Stimulated activated CD8-positive, alpha-beta memory T cell treated with anti-CD3 and anti-CD28 coated beads, Interleukin-4, amount 100 ng/mL, for 48 hours (primary cell): ENCODE measurements at places on chromosomes 1 and 21.

GRCh38 chr1:209106237-209106741 lies 477.2 kb upstream of the CAMK1G start:
- DNase-seq, result no peak

DNA sequence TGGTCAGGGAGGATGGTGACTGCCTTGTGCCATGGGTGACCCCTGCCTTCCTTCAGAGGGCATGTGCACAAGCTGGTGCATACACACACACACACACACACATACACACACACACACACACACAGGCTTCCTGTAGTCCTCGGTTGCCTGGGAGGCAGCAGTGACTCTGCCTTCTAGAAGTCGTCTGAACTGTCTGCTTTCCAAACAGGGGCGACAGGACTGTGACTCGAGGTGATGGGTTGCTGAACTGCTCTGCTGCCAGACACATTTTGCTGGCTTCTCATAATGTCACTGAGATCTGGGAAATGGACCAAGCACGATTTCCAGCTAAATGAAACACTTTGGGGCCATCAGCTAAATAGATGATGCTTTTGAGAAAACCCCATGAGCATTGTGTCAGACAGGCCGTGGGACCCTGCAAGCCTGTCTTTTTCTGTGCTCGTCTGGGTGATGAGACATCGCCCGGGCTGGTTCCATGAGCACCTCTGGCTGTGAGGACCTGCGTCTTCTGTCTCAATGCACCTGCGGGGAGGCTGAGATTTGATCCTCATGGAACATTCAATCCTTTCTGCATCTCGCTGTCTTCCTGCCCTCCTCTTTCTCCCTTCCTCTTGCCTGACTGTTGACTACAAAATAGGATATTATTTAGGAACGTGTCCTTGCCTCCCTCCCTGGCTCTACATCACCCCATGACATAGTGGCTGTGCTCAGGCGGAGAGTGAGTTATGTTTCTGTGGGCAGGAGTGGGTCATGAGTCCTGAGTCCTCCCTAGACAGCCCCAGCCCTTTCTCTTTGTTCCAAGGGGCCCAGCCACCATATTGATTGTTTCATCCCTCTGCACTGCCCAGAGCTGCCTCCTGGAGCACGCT lies 436.8 kb downstream of the CAMTA1 start:
- no peak for DNase-seq

GRCh38 chr1:3763351-3764125 lies 9.0 kb upstream of the SMIM1 start:
- DNase-seq, result no peak

GRCh38 chr1:78236716-78237115 lies 190.9 kb downstream of the GIPC2 start:
- DNase-seq, result no peak

DNA sequence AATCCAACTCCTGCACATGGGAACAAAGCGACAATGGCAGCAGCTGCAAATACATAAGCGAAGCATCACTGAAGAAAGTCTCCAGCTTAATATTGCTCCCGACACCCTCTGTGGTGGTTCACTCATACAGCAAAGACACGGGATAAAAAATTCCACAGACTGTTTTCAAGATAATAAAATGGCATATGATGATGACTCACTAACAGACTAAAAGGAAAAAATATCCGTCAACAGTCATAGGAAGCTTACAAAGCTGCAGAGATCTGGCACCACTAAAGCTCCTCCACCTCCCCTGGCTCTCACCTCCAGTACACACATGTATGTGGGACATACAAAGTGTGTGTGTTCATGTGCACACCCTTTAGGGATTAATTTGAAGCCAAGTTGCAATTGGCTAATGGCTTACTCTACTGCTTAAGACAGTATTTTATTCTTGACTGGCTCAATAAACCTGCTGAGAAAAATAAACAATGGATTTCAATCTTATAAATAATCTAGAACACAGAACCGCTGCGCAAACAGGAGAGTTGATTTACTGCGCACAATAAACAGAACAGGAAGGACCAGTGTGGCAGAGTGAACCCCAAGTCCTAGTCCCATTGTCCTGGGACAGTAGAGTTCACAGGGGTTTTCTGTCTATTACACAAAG lies 94.4 kb downstream of the SLC45A1 start:
- DNase-seq, result no peak

DNA sequence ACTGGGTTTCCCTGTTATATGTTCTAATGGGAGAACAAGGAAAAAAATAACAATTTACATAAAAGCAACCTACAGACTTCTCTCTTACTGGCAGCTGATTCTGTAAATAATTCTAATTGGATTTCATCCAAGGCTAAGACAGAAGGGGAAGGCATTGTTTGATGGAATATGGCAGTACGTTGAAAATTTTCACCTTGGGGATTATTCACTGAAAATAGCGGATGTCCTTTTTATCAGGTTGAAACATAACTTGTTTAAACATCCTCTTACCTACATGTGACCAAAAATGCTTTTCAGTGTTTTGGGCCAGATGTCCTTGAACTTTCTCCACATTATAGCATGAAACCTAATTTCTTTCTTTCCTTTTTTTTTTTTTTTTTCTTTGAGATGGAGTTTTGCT lies 24.9 kb downstream of the TSNAX start:
- no peak for DNase-seq
